ENCODE measurements at places on chromosomes 5 and 9.

DNA sequence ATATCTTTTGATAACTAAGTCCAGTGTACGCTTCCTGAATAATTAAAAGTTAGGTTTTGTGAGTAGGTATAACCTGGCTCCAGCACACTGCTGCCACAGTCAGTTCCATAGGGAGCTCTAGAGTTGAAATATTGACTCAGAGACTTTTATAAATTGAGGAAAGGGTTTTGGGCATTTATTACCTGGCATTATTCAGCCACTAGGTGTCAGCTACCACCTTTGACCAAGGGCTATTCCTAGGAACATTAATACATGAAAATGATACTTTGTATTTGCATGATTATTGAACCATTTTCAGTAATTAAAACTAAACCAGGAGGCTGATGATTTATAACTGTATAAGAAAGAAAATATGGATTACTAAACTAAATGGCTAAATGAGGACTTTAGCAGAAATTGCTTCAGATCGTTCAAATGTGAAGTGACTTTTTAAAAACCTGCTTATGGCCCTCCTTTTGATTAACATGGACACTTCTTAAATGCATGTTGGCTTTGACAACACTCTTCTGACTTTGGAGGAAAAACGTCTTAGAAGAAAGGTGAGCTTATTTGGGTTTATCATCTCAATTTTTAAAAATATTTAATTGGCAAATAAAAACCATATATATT, 83.0 kb downstream of the SMC2 start:
- DNase-seq, result peak; percentile 4

DNA sequence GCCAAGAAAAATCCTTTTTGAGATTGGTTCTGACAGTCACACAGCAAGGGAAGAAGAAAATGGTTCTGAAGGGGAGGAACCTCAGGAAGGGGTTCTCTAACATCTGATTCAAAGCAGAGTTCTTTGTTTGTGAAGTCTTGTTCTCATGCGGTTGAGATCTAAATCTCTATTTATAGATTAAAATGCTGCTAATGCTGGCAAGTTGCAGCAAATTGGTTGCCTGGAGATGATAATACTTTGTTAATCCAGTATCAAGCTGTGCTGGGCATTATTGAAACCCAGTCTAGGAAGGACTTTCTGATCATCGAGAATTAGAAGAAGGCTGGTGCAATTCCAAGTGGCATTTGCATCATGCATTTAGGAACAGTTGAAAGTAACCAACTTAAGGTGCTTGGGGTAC, 34.0 kb upstream of the SLC28A3 start:
- no peak for DNase-seq

- DNase-seq, result no peak
Measured at GRCh38 chr5:79436224-79436623, 77.7 kb downstream of the HOMER1 start.

DNA sequence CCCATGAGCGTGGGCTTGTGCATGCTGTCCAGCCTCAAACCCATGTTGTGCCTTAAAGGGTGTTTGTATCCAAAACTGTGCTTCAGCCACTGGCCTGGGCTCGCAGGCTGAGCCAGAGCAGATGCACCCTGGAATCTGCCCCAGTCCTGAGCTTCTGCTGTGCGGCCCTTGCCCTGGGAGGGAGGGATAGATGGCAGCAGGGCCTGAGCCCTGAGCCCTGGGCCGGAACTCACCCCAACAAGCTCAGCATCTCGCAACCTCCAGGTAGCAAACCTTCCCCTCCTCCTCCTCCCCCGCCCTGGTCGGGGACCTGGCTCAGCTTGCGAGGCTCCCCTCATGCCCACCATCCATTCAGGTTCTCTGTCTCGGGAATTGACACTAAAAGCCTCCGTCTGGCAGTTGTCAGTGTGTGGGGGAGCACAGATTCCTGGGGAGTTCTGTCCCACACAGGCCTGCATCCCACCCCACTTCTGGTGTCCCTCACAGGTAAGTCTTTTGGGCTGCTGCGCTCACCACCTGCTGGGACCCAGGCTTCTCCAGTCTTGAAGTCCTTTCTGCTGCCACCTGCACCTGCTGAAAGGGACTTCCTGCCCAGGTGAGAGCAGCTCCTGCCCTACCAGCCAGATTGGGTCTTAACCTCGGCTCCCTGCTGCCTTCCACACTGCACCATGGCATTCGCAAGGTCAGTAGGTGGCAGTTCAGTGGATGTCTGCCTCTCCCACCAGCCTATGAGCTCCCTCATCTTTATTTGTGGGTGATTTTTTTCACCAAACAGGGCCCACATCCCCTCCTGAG, 55.2 kb upstream of the OLFM1 start:
- peak; percentile 81 for DNase-seq

DNA sequence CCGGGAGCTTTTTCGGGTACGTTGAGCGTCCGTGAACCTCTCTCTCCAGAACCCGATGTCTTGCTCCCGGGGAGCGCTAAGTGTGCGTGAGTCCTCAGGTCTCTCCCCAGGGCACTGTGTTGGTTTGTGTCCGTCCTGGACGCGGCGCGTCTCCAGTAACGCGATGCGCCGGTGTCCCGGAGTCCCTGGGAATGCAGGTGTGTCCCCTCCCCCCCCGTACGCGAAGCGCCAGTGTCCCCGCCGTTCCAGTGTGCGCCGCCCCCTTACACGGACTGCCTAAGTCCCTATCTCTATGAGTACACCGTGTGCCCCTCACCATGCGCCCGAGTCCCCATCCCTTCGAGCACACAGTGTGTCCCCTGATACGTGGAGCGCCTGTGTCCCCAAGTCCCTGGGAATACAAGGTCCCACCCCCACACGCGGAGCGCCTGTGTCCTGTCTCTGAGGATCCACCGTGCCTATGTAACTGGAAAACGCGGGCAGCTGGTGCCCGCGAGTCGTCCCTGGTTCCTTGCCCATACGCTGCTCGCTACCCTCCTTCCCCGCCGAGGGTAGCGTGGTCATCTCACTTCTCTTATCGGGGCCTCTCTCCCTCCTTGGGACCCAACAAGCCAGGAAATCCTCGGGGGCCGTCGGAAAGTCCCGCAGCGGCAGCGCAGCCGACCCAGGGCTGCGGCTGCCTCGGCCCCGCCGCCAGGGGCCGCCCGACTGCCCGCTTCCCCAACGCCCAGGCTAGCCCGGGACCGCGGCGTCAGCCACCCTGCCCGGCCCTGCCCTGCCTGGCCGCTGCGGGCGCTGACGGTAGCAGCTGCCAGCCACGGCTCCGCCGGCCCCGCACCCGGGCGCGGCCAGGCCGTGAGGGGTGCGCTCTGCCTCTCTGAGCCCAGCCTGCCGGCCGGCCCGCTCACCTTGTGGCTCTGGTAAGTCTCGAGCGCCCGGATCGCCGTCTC, 709 bp downstream of the ELL2 start:
- peak; percentile 91 for DNase-seq

GRCh38 chr5:125054146-125054545, 307.7 kb upstream of the ZNF608 start:
- DNase-seq, result no peak

- peak; percentile 41 for DNase-seq
Measured at GRCh38 chr5:179762079-179762780, 29.6 kb downstream of the MAML1 start.

DNA sequence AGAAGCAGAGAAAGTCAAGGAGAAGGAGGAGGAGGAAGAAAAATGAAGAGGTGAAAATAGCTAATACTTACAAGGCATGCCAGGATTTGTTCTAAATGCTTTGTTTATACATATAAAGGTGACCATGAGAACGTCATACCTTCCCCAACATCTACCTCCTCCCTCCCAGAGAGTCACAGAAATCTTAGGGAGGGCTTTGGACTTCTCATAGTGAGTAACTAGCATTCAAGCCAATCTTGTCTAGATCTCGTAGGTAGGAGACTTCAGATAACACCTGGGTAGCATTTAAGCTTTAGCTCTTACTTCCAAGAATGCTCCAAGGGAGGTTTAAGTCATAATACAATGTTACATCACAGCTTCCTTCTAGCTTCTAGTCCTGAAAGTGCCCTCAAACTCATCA, 36.5 kb upstream of the GPBP1 start:
- DNase-seq, result no peak

DNA sequence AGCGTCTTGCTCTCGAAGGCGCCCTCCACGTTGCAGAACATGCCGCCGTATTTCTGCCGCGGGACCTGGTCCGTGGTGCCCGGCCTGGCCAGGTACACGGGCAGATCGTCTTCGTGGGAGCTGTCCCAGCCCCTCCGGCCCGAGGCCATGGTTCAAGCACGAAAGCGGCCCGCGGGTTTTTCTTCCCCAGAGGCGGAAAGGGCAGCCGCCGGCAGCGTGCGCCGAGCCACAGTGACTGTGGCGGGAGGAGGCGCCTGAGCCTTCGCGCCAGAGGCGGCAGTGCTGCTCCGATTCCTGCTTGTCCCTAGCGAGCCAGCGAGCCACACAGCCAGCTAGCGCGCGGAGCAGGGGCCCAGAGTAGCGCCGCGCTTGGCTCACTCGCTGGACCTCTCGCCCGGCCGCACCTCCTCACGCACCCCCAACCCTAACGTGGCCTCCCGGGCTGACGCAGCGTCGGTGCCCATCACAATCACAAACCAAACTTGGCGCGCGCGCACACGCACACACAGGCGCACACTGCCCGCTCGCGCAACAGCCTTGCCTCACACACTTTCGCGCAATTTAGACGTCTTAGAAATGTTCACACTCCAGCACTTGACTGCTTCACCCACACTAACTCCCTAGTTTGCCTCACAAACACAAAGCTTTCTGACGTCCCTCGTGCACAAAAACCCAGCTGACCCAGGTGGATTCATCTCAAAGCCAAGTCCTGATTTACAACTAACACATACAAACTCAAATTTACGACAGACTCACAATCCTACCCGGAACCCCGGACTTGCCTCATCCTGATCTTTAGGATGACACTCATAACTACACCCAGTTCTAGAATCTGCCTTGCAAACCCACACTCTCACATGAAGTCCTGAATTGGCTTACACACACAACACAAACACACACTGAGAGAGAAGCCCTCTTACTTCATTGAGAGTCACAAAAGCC, at the start of gene DPYSL3:
TSS of gene DPYSL3 (minus strand) at position 359 of the 942 bp plus-strand sequence. CDS start at position 149, 210 bp downstream.
- DNase-seq, result peak; percentile 22

- DNase-seq, result no peak
Measured at GRCh38 chr5:33319841-33320240, 120.9 kb upstream of the TARS1 start.

- no peak for DNase-seq
Measured at GRCh38 chr5:88085462-88085861, 183.2 kb downstream of the TMEM161B start.

DNA sequence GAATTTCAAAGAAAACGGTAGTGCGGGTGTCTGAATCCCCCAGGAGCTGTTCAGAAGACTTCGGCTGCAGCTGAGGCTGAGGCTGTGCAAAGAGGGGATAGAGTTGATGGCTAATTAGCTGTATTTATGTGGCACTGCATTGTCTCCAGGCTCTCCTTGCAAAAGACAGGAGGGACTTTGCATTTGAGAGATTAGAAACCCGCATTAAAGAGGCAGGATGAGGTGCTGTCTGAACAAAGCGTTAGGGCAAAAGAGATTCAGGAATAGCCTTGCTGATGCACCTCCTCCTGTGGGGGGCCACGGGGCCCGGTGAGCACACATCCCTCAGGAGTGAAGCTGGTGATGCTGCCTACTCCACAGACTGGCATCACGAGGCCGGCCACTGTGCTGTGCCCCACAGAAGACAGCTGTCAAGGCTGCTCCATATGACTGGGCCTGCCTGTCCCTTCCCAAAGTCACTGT, 343.6 kb upstream of the DAP start:
- DNase-seq, result no peak

GRCh38 chr9:27595733-27596132, 22.5 kb upstream of the C9orf72 start:
- no peak for DNase-seq

GRCh38 chr9:33329117-33329563, 38.8 kb downstream of the NFX1 start:
- DNase-seq, result no peak

GRCh38 chr9:11318946-11319345, 706.1 kb upstream of the PTPRD start:
- DNase-seq, result no peak

DNA sequence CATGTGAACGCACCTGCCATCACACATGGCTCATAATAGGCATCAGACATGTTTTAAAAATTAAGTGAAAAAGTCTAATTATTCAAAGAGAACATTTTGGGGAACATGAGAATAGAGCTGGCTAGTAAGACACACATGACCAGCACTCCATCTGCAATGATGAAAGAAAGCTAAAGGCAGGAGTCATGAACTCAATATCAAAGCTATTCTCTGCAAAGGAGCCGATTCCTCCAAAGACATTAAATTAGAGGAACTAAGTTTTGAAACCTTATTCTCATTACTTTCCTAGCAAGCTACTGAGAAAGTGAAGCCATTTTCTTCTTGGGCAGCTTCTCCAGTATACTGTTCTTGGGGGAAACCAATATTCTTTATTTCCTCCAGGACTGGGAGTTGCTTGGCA, 172.0 kb downstream of the CRB2 start:
- no peak for DNase-seq

GRCh38 chr9:120950421-120951388, 24.1 kb upstream of the TRAF1 start:
- DNase-seq, result no peak

- no peak for DNase-seq
Measured at GRCh38 chr5:10726179-10726912, 34.7 kb downstream of the DAP start.

DNA sequence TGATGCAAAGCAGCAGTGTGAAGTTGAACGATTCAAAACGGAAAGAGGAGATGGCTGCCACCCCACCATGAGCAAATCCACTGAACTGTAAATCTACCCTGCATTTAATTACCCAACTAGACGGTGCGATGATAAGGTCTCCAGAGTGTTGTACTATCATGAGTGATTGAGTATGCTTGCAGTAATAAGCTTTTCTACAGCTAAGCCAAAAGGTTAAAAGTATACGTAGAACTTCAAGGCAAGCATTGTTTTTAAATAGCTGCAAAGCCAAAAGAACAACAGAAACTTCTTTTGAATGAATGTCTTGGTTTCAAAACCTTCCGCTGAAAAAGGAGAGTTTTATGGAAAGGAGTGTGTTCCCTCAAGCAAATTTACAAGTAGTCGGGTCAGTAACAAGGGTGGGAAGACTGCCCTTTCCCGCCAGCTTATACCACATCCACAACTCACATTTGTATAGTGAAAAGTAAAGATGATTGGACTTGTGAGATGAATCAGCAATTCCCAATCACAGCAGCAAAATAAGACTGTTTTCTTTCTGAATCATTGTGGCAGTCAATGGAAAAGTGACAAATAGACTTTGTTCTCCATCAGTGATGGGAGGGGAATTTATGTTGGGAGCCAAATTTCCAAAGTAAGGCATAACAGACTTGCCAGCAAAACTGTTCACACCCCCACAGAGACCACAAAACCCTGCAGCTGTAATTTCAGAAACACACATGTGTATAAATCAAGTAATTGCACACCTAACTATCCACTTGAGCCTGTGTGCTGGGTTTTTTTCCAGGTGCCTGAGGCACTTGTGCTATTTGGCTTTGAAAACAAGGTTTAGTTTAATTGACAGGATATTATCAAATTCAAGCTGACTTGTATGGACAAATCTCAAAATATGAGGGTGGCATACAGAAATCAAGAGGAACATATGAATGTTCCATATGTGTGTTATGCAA, 407.7 kb upstream of the GRAMD2B start:
- DNase-seq, result no peak

Measured in RPMI8226 (cell line).